ENCODE measurements at places on chromosomes 3 and 15.

DNA sequence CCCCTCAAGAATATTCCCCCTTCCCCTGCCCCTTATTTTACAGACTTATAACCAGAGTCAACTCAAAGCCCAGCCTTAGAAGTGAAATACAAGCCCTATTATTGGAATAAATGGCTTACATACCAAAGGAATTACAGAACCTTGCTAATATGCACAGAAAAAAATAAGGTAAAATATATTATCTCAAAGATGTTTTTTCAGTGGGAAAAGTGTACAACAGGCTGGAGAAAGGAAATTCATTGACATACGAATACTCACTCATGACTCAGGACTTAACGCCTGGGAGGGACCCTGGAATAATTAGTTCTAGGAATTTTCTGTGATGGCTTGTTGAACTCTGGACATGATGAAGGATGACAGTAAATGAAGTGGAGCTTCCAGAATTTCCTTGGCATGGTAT, 27.0 kb downstream of the ARL14 start:
- no peak for DNase-seq

GRCh38 chr3:132317229-132317948, at the start of gene ACP3:
TSS of gene ACP3 (plus strand) at chr3:132317407. CDS start at chr3:132317457, 50 bp downstream.
- DNase-seq: no peak

GRCh38 chr3:151537726-151538125, 76.9 kb upstream of the IGSF10 start:
- no peak for DNase-seq

- DNase-seq: no peak
These were observed 1.1 kb upstream of the ZBTB38 start for GRCh38 chr3:141367038-141367730.

DNA sequence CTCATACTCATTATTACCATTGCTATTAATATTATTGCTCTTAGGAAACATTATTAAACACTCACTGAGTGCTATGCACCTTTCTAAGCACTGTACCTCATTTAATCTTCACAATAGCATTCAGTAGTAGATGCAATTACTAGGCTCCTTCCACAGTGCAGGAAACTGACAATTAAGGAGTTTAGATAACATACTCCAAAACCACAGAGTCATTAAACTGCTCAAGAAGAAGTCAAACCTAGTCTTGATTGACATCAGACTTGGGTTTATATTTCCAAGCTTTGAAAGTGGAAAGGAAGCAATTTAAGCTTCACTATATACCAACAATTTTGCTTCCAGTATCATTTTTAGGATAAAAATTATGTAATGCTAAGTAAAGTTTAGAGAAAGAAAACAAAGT, 490.1 kb upstream of the ARRDC4 start:
- DNase-seq: no peak

DNA sequence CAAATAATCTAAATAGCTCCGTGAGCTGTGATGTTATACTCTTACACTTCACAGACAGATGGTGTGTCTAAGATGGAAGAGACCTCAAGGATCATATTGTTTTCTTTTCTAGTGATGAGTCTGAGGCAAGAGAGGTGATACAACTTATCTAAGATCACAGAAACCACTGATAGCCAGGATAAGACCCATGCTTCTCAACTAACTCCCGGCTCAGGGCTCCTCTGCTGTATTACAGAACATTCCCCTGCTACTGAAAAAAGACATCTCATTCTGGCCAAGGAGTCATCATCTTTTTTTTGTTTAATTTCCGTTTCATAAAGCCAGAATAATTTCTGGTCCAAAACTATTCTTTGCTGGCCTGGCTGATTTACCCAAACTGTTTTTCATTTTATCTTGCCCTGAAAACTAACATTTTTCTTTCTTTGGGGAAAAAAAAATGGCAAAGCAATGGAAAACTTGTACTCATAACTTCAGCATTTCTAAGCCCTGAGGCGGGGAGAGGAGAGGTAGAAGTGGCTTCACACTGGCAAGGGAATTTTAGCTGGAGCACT, 46.9 kb upstream of the GAP43 start:
- no peak for DNase-seq

DNA sequence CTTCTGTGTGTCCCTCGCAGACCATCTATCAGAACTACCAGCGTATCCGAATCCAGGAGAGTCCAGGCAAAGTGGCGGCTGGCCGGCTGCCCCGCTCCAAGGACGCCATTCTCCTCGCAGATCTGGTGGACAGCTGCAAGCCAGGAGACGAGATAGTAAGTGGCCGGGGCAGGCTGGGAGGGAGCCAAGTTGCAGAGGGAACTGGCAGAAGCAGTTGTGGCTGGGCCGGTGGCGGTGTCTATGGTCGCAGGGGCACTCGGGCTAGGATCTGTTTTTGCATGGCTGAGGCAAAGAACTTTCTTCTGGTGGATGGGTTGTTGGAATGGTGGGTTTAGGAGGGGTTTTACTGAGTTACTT, 10.1 kb downstream of the MCM2 start:
- no peak for DNase-seq

DNA sequence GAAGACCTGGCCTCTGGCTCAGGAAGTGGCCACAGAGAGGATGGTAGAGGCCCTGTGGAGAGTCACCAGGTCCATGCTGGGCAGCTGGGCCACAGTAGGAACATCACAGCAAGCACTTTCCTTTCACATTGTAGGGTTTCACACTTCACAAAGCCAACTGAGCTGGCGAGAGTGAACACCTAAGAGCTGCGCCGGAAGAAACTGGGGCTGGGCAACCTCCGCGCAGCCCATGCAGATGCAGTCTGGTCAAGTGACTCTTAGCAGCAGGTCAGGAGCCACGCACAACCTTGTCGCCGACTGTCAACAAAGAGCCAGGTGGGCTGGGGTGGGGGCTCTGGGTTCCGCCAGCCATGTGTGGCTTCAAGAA, 15.3 kb upstream of the SHISA5 start:
- DNase-seq: no peak

DNA sequence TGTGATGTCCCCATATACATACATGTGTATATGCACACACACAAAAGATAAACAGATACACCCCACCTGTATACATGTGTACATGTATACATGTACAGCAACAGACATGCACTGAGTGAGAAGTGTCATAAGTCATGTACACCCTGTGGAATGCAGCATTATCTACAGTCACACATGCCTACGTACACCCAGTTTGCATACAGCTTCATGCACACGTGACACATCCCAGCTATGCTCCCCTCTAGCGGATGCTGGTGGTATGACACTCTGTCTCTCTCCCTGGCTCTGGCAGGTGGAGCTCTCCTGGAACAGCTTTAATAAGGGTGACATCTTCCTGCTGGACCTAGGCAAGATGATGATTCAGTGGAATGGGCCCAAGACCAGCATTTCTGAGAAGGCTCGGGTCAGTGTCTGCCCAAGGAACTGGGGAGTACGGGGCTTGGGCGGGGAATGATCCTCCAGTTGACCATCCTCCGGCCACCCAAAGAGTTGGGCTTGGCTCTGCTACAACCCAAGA, 6.3 kb downstream of the VILL start:
- DNase-seq: peak; percentile 57

DNA sequence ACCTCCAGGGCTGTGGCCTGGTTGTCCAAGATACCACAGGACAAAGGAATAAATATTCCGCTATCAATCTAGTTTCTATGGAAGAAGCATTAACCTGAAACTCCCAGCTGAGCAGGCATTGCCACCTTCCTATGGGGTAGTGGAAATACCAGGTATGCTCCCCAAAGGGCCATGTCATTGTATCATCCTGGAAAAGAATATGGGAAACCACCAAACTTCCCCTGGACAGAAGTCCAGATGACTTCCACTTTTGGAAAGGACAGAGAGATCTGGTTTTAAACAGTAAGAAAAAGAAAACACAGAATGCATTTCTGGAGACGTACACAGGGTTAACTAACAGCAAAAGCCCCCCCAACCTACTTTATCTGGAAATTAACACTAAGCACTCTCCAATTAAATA, 100.2 kb downstream of the RFTN1 start:
- DNase-seq: no peak

- peak; percentile 79 for DNase-seq
These were observed 140.4 kb upstream of the CGNL1 start for GRCh38 chr15:57235873-57236272.

DNA sequence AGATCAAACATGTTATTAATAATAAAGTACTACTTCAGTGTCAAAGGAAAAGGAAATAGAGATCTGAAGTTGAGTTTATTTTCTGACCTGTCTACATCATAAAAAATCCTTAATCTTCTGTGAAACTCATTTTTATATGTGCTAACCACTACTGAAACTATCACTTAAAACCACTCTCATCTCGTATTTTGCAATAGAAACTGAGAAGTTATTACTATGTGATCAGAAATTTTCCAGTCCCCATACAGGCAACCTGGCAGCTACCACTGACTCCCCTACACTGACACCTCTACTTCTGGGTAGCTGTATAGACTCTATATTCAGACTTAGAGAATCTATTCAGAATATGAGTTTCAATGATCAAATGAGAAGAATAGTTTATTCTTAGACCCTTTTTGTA, 8.3 kb downstream of the HDGFL3 start:
- no peak for DNase-seq

DNA sequence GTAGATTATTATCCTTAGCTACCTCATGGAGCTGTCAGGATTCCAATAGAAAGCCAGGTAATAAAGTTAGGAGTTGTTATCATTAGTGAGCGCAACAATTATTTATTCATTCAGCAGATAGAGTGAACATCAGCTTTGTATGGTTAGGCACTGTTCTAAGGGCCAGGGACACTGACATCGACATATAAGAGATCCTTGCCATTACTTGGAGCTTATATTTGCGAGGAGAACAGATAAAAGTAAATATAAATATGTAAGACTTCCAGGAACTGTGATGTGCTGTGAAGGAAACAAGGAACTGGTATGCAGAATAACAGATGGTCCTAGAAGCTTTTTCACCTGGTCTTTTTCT, 473 bp downstream of the LSM3 start:
- DNase-seq: no peak

GRCh38 chr15:80890341-80891005, 99.1 kb downstream of the MESD start:
- no peak for DNase-seq

DNA sequence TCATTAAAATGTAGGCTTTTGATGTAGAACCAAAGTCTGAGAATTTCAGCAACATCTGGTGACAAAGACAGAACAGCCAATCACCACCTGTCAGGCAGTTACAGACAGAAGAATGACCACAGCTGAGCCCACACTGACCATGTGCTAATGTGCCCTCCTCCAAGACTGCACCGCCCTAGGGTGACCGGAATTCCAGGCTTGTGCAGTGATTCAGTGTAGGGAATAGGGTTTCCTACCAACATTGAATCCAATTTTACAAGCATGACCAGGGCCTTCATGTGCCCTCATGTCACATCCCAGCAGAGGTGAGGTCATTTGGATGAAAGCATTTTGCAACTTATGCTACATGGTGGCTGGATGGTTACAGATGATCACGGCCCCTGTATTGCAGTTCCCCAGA, 412.5 kb downstream of the SOX2 start:
- DNase-seq: no peak

- no peak for DNase-seq
These were observed 17.1 kb downstream of the MAGEF1 start for GRCh38 chr3:184694716-184695115.

- DNase-seq: no peak
These were observed 262.7 kb upstream of the GADL1 start for GRCh38 chr3:31157047-31157694.

- DNase-seq: peak; percentile 87
These were observed 87.9 kb downstream of the CHST2 start for GRCh38 chr3:143207338-143207961.

DNA sequence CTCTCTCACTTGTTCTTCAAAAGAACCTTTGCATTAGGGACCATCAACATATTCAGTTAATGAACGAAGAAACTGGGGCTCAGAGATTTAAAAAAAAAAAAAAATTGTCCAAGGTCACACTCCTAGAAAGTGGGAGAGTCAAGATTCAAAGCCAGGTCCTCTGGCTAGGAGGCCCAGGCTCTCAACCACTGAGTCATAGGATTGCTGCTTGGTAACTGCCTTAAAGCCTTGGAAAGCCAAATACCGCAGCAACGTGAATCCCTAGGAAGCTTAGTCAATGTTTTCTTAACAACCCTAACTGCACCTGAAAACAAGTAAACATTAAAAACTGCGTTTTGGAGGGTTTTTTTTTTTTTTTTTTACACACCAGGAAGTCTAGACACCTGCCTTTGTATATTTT, 156.8 kb downstream of the WNT5A start:
- DNase-seq: peak; percentile 27

GRCh38 chr3:152436707-152437590, 168.2 kb downstream of the MBNL1 start:
- DNase-seq: peak; percentile 37

- no peak for DNase-seq
These were observed 120.9 kb downstream of the SLC9A9 start for GRCh38 chr3:143727391-143727790.

All from NCI-H146 (cell line).